ENCODE measurements at places on chromosomes 6 and 20.

DNA sequence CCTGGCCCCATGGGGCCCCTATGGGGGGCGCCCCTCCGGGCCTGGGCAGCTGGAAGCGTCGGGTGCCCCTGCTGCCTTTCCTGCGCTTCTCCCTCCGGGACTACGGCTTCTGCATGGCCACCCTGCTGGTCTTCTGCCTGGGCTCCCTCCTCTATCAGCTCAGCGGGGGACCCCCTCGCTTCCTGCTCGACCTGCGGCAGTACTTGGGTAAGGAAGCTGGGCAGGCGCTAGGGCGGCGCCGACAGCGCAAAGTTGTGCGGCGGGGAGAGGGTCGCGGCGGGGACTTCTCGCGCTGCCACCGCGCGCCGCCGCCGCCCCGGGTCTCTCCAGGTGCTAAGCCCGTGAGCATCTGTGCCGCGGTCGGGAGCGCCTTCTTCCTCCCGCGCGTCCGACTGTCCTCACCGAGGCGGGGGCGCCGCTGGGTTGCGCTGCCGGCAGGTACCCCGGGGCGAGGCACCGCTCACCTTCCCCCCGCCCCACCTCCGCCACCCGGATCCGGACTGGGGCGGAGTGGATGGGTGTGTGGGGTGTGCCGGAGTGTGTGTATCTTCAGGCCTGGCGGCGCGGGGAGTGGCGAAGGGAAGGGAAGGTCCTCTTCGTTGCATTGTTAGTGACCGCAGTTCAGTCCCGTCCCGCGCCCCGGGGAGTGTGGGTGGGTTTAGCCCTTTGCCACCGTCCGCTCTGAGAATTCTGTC is 788 bp downstream of the UST start:
- DNase-seq, result peak; percentile 46

GRCh38 chr6:157557559-157557958 is 176.6 kb downstream of the ZDHHC14 start:
- DNase-seq, result no peak

DNA sequence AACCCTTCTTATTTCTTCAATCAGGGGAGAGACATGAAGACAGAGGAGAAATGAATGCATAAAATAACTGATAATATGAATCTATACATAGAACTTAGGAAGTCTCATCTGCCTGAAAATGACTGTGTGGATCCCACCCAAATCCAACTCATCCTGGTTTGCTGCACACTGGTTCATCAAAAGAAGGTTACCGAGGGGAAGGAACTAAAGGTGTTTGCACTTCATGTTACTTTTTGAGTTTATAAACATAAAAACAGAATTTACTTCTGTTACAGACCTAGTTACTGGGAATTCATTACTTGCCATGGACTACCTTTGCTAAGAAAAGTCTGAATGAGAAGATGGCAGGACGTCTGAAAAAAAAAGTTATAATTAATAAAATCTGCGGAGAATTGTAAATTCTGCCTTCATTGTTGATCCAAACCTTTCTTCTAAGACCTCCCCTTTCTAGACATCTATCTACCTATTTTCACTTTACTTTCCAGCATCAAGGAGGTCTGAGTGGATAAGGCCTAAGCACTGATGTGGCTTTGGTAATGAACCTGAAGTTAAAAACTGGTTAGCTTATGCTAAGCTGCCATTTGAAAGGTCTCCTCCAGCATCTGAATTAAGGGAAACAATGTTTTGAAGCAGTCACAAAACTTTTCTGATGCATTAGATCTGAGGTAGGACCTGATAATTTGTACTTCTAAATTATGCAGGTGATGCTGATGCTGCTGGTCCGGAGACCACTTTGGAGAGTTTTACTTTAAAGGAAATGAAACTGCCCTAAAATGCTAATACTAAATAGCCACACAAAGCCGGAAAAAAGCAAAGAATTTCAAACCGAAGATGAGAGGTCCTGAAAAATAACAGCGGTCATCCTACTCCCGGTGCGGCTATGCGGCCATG is 84.0 kb downstream of the HFE start:
- DNase-seq, result no peak

GRCh38 chr6:43170417-43170930 is 595 bp upstream of the SRF start:
- DNase-seq, result peak; percentile 92

DNA sequence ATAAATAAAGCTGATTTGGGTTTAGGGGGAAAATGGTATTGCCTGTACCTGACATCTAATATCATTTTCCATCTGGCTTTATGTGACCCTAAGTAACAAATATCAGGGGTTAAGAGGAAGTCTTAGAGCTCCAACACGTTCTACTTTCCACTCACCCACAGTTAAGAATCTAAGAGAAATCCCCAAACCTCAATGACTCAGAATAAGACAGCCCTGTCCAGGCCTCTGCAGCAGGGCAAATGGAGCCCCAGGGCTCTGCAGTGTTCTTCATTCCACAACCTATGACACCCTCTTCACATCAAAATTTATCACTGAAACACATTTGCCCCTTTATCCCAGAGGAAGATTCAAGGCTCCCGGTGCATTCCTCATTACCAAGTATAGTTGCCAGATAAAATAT is 20.3 kb upstream of the TENT5A start:
- DNase-seq, result peak; percentile 56

GRCh38 chr20:25227317-25227831 is 20.5 kb upstream of the PYGB start:
- peak; percentile 86 for DNase-seq

GRCh38 chr6:129486327-129486726 is 223.7 kb downstream of the ARHGAP18 start:
- no peak for DNase-seq

DNA sequence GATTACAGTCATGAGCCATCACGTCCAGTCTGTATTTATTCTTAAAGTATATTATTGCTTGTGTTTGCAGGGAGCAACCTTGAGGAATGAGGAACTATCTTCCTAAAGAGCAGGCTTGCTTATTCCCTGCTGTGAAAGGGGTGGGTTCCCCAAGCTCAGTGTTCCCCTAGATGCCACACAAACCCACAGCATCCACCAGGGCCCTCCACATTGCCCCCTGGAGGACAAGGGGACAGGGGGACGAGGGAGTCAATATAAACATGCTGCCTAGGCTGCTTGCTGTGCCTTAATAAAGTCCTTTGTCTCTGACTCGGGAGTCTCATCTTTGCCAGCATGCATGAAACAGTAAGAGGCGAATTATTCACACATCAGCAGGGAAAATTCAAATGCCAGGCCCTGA is 8.0 kb upstream of the IDH3B start:
- DNase-seq, result no peak
